Pons (tissue), 1 donor: ENCODE measurements at places on chromosomes 7 and 10.

- no peak for DNase-seq
Measured at GRCh38 chr7:93235541-93235940, 3.4 kb downstream of the VPS50 start.

DNA sequence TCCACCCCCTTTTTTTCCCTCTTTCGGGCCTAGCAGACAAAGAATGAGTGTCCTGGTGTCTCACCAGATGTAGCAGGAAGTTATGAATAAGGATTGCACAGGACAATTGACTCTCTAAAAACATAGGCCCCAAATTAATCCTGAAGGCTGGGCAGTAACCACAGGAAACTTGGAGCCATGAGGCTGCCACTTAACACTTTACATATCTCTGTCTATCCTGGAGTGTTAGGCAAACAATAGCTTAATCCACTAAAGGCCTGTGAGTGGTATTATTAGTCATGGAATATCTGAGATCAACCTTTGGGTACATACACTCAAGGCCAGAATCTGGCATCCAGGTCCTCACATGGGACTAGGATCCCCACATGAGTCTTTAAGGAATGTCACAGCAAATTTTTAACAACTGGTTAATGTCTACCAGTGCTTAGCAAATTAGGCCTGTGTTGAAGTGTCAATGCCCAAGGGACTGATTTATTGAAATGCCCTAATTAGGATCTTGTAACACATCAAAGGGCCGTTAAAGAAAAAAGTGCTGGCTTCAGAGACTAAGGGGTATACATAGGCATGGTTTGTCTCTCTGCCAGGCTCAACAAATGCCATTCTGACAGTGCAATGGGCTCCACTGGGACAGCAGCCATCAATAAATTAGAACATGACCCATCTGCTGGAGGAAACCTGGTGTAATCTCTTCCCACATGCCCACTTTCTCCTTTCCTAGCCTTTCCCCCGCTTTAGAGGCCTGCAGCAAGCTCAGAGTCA is 196.7 kb upstream of the TBX20 start:
- no peak for DNase-seq

DNA sequence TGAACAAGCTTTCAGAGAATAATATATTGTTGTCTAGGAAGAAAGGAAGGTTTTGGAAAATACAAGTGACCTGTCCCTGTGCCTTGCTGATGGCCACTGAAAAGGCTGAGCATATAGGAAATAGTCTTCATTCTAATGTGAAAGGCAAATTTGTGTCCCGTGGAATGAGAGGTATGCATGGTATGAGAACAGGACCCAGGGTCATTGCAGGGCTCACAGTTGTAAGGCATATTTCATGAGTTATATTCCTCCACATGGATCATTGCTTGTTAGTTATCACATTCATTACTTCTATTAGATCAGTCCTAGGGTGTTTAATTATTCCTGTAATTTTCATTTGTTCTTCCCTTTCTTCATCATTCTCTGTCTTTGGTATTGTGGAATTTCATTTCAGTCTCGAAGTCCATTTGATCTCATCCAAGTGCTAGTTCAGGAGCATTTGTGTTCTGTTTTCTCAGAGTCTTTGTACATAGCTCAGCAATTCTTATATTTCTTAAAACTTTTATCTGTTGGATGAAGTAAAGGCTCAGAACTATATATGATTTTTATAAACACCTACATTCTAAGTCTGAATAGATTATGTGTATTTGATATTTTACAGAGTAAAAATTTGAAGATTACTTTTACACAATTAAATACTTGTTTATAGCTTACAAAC is 39.4 kb upstream of the ARHGAP21 start:
- no peak for DNase-seq

DNA sequence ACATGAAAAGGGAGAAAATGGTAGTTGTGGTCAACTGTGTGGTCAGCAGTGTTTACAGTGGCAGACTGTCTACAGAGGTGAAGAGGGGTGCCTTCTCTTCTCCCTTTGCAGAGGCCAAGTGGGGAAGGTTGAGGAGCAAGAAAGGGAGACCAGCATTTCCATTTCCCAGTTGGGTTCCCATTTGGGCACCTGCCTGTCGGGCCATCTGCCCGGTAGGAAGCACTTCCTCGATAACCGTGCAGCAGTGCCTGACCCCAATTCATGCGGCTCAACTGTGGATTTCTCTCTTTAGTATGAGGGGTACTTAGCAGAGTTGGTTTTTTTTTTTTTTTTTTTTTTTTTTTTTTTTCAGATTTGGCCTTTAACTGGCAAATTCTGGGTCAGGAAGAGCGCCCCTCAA is 127.0 kb downstream of the CCDC3 start:
- DNase-seq = no peak

GRCh38 chr10:43692051-43692825 is 43.6 kb upstream of the ZNF32 start:
- no peak for DNase-seq

DNA sequence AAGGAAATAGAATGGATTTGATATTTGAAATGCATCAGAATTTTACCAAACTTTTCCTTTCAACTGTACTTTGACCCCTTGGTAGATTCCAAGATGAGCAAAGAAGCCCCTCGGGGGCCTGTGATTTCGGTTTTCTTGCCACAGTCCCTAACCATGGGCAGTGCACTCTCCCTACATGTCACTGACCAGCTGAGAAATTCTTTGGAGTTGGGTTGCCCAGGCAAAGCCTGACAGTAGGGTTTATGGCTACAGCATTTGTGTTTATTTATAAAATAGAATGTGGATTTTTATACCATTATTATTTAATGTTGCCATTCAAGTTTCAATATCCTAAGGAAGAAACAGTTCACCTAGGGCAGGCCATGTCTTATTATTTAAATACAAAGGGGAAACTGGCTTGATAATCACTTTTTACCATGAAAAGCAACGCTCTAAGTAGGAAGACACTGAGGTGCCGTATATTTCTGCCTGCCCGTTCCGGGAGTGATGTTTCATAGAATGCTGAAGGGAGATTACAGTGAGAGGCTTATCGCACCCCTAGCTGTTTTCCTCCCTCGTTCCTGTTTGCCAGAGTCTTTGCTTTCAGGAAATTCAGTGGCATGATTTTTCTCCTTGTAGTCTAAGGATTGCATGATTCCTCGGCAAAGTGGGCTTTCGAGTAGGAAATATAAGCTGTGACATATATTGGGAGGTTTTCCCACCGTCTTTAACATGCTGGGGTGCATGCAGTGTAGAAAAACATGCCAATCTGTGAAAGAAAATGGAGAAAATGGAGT is 35.8 kb downstream of the WIPF3 start:
- DNase-seq = no peak

GRCh38 chr10:8051109-8051821 is 3.2 kb upstream of the GATA3 start:
- no peak for DNase-seq

DNA sequence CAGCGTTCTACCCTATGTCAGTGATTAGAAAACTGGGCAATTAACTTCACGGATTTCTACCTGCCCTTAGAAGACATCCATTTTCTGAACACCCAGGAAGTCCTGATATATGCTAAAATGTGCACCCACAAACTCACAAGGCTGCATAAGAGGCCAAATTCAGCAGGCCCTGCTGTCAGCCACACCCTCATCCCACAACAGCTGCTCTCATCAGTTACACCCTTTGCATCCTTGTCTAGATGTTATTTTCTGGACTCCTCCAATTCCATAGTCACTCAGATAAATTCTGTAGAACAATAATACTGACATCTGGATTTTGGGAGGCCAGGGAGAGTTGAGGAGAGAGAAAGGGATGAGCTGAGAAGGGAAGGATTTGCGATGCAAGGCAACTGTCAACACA is 208.9 kb downstream of the TAX1BP1 start:
- no peak for DNase-seq

DNA sequence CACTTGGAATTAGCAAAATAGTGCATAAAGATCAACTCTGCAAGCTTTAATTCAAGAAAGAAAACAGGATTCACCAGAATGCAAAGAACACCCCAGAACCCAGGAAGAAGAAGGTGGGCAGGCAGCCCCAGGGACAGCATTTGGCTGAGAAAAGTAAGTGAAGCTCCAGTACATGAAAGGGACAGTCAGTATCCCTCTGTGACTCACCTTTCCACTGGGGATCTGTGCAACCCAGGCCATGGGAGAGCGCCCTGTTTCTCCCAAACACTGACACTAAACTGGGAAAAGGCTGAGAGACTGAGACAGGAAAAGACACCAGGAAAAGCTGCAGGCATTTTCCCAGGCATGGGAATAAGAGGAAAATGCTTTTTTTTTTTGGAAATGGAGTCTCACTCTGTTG is 28.2 kb downstream of the SNX13 start:
- no peak for DNase-seq

DNA sequence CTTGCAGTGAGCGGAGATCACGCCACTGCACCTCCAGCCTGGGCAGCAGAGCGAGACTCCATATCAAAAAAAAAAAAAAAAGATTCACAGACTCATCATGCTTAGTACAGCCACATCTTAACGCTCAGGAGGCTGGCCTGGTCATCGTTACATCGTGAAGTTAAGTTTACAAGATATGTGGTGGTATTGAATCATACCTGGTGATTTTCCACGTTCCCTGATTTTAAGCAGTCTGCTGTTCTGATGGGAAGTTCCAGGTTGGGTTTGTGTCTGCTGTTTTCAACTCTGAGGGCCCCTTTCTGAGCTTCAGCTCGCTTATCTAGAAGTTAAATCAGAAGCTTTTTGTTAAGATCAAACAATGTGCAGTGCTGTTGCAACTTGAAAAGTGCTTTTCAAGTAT is 6.9 kb downstream of the PPP2R2D start:
- no peak for DNase-seq

DNA sequence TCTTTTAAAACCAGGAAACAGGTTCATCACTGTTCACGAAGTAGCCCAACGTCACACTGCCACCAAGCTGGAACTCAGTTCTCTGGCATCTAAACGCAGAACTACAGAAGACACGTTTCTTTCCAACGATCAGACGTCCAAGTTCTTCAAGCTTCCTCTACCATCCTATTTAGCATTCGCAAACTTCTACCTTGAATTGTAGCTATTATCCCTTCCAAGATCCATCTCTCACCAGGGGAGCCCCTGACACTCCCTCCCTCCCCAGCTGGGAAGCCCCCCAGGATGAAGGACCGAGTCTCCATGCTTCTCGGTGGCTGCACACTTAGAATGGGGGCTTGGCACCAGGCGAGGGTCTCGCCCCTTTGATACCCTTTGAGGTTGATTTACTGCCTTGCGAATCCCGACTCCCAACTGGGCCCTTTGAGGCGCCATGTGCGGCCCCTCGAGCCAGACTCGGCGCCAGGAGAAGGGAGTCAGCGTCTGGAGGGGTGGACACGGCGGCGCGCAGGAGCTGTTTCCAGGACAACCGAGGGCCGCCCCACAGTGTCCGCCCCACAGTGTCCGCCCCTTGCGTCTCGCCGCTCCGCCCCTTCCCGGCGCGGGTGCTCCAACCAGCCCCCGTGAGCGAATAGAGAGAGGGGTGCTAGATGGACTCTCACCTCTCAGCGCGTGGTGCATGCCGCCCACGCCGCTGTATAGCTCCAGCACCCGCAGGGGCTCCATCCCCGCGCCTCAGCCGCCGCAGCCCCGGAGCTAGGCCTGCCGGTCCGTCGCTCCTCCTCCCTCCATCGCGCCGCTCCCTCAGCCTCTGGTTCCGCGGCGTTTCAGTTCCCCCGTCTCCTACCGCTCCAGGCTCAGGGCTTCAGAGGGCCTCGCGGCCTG is at the start of gene TRDMT1:
Gene TRDMT1, minus strand, starts transcription at position 761 of the 882 bp plus-strand sequence. Its CDS starts 38 bp downstream, at position 723.
- DNase-seq = peak; percentile 82

DNA sequence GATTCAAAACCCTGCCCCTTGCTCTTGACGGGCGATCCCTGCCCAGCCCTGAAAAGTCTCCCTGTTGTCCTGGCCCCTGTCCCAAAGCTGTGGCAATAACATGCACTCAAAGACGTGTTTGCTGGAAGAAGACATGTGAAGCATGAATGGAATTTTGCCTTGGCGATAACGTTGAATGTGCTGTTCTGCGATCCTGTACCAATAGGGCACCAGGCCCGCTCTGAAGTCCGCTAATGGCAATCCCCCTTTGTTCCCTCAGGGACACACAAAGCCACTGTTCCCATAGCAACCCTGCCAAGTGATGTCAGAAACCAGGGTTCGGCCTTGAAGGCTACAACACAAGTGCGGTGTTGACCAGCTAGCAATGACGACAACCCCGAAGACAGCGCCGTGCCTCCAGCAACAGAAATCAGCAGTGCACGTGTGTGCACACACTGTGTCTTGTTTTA is 284.6 kb downstream of the KLF6 start:
- DNase-seq = peak; percentile 87

GRCh38 chr7:99008181-99008631 is 129.9 kb downstream of the TRRAP start:
- no peak for DNase-seq

DNA sequence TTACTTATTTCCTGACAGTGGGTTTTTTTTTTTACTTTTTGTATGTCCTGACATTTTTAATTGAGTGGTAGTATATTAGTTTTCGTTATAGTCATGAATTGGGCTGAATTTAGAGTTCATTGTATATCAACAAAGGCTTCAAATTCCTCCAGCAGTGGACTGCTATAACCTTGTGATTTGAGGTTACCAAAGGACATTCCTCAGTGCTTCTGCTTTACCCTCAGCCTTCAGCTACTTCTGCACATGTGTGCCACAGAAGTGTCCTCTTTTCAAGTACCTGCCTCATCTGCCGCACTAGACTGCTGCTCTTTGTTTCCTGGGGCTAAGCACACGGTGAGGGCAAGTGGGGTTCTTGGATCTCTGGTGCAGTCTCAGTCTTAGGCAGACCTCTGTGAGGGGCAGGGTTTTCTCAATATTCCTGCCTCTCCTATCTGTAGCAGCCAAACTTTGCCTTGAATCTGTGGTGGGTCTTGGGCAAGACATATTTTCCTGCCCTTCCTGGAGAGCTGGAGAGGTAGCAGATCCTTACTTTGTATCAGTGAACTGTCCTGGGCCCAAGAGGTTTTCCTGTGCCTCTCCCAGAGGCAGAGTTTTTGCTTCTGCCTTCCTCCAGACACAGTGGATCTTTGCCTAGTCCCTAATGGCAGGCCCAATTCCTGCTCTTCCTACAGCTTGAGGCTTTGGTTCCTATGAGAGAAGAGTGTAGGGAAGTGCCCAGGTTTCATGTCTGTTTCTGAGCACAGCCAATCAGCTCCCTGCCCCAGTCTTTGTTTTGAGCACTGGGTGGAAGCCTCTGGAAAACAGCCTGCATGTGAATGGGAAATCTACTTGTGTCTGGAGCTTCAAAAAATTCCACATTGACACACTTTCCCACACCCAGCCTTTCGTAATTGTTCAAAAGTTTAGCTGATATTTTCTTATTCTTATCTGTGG is 39.0 kb upstream of the STRIP2 start:
- DNase-seq = no peak

DNA sequence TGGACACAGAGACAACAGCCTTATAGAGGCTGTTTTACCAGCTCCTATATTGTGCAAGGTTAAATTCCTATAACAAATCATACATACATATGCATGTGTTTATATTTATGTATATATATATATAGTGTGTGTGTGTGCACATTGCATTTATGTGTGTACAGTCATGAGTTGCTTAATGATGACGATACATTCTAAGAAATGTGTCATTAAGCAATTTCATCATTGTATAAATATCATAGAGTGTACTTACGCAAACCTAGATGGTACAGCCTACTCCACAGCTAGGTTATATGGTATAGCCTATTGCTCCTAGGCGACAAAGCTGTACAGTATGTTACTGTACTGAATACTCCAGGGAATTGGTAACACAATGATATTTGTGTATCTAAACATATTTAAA is 30.1 kb upstream of the TNKS2 start:
- DNase-seq = no peak
